SHP77 treated with DMSO at 0.1 percent for 48 hours (cell line): ENCODE measurements at places on chromosomes 12 and 14.

- DNase-seq, result no peak
These were observed 1.4 kb downstream of the ZFYVE1 start for GRCh38 chr14:73025544-73025943.

GRCh38 chr12:59736359-59736758, 140.5 kb downstream of the SLC16A7 start:
- DNase-seq, result no peak

DNA sequence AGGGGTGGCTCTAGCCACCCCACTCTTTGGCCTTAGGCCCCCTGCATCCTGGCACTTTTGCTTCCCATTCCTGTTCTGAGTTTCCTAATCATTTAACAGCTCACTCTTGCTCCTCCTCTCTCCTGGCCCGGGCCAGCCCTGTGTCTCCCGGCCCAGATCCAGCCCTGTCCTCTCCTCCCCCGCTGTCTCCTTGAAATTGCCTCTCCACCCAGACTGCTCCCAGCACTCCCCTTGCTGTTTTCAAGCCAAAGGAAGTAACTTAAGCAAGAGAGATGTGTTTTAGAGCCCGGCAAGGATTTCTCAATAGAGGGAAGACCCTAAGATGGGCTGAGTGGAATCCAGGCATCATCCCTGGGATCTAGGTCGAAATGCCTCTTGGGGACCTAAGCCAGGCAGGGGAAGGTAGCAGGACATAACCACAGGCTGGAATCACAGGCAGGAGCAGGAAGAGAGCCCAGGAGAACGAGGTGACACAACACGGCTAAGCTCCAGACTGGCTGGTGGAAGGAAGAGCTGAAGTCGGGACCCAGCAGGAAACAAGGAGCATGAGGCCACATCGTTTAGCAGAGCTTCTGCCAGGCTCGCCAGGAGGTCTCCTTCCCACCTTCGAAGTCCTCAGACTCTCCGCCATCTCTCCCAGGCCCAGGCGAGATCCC, 2.0 kb upstream of the LRP1-AS start:
- DNase-seq, result no peak

DNA sequence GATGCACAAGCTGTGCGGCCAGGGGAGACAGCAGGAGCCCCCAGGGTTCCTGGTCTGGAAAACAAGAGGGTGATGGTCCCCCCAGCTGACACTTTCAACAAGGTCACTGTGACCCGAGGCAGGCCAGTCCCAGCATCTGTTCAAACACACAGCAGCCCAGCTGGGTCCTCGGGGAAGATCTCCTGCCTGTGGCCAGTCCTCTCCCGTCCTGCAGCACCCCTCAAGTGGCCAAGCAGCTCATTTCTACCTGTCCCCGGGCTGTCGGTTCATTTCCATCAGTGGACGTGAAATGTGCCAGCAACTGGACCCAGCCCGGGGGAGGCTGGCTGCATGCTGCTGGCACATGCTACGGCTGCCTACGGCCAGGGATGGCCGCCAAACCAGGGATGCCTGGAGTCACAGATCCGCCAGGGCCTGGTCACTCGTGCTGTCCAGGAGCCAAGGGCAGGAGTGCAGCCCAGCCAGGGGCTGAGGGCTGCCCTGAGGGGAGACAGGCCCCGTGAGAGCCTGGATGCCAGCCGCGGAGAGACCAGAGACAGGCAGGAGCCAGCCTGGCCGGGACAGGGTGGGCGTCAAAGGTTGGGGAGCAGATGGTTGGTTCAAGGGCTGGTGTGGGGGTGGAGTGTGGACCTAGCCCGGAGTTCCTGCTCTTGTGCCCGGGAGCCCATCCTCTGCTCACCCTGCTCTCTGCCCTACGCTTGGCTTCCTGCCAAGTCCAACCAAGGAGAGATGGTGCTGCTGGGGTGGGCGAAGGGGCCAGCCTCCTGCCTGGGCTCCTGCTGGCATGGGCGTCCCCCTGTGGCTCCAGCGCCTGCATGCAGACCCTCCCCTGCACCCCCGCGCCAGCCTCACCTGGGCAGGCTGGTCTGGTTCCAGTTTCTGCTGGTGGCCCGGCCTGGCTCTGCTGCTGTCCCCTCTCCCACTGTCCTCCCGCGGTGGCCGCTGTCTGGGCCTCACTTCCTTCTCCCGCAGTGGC, 143.8 kb downstream of the ADGRD1 start:
- no peak for DNase-seq

GRCh38 chr12:79006306-79006705, 141.7 kb downstream of the SYT1 start:
- DNase-seq, result no peak

GRCh38 chr12:113443030-113443539, 20.9 kb downstream of the SDSL start:
- DNase-seq, result no peak

DNA sequence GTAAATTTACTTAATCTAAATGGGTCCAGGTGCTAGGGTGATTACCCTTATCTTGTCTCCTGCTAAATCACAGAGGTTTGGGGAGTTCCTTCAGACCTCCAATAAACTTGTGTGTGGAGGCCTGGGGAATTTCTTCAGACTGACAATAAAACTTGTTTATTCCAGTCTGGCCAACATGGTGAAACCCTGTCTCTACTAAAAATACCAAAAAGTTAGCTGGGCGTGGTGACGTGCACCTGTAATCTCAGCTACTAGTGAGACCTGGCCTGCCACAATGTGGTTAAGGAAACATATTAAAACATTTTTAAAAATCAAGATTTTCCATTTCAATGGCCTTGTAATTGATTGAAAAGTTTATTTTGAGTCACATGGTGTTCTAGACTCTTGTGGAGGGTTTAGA, 126.9 kb upstream of the FGD4 start:
- DNase-seq, result no peak

DNA sequence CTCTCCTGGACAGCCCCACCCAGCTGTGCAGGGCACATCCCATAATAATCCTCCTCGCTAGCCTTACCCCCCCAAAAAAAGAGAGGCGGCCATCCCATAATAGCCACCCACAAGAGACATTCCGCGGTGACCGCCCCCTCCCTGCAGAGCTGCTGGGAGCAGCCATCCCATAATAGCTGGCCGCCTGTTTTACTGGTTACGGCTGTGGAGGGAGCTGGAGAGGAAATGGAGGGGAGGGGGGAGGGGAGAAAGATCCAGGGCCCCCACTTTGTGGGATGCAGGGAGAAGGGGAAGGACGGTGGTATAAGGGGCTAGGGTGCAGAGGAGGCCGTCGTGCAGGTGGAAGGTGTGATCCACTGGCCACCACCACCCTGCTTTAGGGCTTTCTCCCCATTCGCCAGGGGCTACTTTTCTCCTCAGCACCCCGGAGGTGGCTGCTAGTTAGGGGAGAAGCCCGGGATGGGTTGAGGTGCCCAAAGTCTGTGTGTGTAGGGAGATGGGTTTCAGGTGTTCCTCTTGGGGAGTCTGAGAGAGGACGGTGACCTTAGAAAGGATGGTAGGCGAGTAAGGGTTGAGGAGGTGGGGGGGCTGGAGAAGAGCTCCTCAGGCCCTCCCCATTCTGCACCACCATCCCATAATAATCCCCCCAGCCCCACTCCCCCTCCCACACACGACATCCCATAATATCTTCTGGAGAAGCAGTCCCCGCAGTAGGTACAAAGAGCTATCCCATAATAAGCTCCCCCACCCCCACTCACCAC, 6.0 kb upstream of the CHD4 start:
- DNase-seq, result peak; percentile 51

- no peak for DNase-seq
These were observed 306.2 kb downstream of the GALC start for GRCh38 chr14:87686746-87687145.

DNA sequence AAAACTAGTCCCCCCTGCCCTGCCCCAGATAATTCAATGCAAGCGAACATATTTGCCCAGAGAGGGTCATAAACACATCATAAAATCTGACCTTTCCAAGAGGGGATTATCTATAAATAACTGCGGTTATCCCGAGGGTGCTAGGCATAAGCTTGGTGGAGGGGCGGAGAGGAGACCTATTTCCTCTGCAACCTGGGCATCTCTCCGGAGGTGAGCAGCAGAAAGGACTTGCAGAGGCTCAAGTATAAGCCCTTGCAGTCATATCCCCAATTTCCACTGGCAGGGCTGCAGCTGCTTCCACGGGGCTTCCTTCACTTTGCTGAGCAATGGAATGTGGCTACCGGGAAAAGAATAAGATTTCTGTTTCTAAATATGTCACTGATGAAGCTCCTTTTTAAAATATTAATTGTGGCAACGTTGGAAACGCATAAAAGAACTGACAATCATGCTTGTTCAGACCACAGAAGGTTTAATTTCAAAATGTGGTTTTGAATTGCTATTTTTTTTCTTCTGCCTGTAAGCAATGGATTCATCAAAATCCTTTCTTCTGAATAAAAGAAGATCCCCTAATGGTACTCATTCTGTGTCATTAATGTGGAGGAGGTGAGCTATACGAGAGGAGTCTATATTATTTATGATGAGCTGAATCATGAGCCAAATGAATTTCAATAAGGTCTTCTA, 268.9 kb upstream of the ATP2B1 start:
- no peak for DNase-seq

GRCh38 chr12:70741256-70741655, 104.0 kb upstream of the PTPRB start:
- DNase-seq, result no peak

- no peak for DNase-seq
These were observed 102.3 kb upstream of the CPSF6 start for GRCh38 chr12:69136931-69137613.

DNA sequence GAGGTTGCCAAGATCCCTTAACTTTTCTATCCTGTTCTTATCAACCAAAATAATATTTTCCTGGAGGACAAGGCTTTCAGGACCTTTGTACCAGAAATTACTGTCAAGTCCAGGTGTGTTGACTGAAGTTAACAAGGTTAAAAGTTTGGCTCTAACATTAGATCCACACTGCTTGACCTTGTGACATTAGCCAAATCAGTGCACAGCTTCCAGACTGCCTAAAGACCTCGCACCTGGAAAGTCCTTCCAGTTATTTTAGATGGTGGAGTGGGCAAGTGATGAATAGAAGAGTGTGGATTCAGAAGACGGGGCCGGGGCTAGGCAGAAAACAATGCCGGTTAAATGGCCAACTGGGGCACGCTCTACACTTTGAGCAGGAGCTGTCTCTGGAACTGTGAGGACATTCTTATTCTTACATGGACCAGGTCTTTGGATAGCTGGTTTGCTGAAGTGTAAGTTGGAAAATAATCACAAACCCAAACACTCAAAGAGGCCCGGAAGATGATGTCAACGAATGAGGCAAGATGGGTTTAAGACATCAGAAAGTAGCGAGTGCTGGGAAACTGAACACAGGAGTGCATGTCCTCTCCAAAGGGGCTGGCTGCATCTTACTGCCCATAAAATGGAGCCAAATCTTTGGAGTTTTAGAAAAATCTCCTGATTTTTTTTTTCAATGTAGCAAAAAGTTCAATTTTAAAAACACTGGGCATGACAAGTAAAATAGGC, 56.3 kb downstream of the NIN start:
- DNase-seq, result no peak

- DNase-seq, result no peak
These were observed 444.8 kb upstream of the RGS6 start for GRCh38 chr14:71487449-71487848.

GRCh38 chr12:6699259-6699988, 1.2 kb downstream of the PIANP start:
- no peak for DNase-seq

DNA sequence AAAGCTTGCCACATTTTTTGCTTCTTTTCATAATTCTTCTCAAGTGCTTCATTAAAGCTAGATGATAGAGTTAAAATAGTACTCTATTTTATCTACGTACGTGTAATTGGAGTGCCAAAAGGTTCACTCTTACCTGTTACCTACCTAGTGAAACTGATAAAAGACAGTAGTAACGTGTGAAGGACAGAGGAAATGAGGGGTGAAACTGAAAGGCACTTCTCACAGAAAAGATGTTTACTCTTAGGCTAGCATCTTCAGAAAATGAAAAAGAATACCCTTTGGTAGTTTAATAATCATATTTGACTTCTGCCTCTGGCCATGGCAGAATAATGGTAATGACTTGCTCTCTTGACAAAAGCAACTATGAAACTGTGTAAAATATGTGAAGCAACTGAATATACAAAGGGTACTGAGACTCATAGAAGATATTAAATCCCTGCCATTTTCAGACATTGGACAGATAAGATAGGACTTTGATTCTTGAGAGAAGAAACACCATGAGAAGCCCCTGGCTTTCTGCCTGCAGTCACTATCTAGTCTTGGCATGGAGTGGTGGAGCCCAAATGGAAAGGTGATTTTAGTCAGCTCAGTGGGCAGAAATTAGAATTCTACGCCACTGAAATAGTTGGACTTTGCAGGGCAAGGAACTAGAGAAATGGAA, 6.3 kb upstream of the EVL start:
- DNase-seq, result no peak

DNA sequence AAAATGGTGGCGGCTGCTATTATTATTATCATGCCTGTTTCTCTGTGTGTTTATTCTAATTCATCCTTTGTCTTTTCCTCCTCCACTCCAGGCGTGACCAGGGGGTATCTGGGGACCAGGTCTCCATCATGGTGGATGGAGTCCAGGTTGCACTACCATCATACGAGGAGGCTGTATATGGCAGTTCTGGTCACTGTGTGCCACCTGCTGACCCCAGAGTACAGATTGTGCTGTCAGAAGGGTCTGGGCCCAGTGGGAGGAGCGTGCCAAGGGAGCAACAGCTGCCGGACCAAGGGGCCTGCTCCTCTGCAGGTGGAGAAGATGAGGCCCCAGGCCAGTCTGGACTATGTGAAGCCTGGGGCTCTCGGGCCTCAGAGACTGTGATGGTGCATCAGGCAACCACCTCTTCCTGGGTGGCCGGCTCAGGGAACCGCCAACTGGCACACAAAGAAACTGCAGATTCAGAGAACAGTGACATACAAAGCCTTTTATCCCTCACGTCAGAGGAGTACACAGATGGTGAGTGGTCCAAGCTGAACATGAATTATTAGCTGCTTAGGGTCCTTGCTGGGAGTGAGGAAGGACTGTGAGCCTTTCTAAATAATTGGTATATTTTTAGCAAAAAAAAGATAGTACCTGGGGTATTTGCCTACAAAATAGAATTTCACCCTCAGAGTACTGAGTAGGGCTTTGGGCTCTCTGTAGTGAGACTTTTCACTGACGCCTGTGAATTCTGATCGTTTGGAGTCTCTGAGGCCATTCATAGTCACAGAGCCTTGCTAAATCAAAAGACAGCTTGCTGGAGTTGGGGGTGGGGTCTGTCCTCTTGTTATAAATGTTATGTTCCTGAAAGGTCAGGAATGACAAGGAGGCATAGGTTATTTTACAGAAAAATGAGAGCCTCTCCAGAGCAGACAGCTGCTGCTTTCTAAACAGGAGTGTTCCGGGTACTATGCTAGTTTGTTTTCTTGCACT, 58.1 kb upstream of the SRSF5 start:
- peak; percentile 44 for DNase-seq

DNA sequence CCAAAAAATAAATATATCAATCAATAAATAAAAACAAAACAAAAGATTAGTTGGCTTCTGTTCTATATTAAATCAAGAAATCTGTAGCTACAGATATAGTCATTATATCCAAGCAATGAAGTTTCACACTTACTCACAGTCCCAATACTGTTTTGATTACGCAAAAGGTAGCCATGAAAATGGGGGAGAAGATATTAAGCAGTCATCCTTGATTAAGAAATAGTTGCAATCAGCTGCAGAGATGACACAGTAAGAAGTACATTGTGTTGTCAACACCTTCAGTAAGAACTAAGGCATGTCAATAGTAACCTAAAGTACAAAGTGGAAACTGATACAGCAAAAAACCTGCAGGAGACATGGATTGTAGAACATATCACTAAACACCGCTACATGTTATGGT, 11.0 kb upstream of the RHOJ start:
- DNase-seq, result no peak

GRCh38 chr14:63288853-63289252, 29.9 kb downstream of the GPHB5 start:
- DNase-seq, result no peak

- DNase-seq, result no peak
These were observed 25.1 kb upstream of the LTBP2 start for GRCh38 chr14:74637178-74637550.

- DNase-seq, result no peak
These were observed 587.4 kb downstream of the GALC start for GRCh38 chr14:87405563-87405962.
